ENCODE measurements at places on chromosomes 5 and 9. TPM values are rescaled to one million over a fixed set of nuclear protein-coding genes. Genes with fewer than 3 reads are reported as not detected.

- no peak for DNase-seq
Measured at GRCh38 chr9:40926404-40927259, 201.8 kb downstream of the FOXD4L6 start.

DNA sequence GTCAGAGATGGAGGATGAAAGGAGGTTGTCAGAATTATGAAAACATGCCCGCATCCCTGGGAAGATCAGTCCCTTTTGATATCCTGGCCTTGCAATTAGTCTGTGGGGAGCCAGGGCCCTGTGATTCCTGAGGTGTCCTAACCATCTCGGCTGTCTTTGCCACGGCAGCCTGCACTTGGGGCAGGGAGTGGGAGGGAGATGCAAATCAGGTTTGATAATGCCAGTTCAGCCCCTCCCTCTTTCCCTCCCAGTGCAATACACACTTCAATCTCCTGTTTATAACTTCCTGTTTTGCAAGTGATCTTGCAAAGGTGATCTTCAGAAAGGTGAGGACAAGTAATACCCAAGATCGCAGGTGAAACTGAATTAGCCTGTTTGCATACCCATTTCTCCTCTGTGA, 114.0 kb upstream of the ALDH1B1 start:
- no peak for DNase-seq

DNA sequence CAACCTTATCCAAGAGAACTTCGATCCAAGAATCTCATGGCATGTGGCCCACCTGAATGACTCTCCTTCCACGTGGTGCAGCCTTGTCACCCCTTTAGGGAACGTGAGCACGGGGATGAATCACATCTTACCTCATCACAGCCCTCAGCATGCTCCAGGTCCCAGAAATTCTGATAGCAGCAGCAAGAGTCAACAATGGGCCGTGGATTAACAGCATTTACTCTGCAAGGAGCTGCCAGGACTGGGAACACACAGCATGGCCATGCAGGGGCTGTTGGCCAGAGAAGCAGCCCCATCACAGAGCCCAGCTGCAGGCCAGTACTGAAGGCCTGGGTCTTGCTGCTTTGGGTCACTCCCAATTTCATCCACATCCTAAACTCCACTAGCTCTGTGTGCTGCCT, 150.4 kb downstream of the C5orf15 start:
- no peak for DNase-seq

GRCh38 chr5:180380856-180381255, 27.7 kb upstream of the GFPT2 start:
- no peak for DNase-seq

DNA sequence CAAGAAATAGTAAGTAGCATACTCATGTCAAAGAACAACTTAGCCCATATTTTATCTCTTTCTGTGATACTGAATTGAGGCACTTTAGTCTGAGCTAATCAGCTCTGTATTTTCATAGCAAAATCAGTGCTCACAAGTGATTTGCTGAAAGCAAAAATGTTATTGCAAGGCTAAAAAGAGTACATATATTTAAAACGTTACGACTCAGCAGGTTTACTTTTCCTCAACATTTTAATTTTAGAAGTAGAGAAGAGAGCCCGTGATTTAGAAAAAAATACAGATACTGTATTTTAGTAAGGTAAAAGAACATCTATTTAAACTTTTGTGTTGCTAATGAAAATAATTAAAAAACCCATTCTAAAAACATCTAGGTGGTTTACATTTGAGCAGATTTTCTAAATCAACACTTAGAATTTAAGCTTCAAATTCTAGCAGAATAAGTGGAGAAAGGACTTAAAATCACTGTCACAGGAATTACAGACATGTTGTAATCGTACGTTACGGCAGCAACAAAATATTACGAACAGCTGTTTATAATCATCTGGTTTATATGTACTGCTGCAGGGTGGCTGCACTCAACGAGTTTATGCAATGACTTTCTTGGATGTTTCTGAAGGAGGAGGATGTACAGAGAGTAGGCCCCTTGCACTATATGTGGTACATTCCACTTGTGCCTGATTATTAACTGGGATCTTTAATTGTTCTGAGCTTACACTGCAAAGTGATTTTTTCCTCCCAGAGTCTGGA, 20.1 kb downstream of the SREK1 start:
- DNase-seq = no peak

DNA sequence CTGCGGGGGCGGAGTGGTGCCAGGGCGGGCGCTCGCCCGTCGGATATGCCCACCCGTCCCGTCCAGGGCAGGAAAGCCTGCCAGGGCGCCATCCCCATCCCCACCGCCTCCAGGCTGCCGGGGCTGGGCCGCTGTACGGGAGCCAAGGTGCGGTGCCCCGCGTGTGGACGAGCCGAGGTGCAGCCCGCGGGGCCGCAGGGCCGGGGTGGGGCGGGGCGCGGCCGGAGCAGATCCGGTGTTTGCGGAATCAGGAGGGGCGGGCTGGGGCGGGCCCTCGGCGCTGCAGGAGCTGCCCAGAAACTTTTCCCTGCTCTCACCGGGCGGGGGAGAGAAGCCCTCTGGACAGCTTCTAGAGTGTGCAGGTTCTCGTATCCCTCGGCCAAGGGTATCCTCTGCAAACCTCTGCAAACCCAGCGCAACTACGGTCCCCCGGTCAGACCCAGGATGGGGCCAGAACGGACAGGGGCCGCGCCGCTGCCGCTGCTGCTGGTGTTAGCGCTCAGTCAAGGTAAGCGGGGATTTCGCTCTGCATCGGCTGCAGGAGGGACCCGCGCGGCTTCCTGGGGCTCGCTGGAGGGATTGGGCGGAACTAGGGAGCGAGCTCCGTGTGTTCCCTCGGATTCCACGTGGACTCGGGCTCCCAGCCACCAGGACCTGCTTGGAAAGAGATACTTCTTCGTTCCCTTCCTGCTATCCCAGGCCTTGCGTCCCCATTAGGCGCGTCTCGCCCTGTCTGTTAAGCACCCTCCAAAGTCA, at the start of gene ITGA2:
Gene ITGA2 (plus strand): TSS at position 328 of the 756 bp plus-strand sequence. CDS start 117 bp downstream, at position 445.
- peak; percentile 34 for DNase-seq

DNA sequence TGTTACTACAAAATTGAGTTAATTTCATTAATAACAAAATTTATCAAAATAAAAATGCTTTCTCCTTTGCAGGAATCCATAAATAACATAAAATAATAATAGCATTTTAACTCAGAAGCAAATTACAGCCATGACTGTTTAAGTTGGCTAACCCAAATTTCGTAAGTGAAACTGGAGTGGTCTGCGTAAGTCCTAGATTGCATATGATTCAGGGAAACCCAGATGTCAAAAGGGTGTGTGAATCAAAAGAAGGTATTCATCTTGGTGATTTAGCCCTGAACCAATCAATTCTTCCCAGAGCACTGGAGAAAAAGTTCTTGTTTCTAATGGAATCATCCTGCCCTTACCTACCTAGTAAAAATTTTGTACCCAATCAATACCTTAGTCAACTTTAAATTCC, 547.6 kb downstream of the RAB3C start:
- DNase-seq = no peak

DNA sequence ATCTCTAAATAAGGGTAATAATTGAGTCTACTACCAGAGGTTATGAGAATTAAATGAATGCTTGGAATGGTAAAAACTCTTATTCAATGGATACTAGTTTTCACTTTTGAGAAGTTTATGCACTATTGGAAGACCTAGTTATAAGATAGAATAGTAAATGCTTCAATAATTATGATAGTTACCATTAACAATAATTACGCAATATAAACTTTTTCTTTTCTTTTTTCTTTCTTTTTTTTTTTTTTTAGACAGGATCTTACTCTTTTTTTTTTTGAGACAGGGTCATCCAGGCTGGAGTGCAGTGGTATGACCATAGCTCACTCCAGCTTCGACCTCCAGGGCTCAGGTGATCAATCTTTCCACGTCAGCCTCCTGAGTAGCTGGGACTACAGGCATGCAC, 6.7 kb downstream of the ALDOB start:
- no peak for DNase-seq

GRCh38 chr5:55993013-55993412, 1.8 kb downstream of the IL6ST start:
- DNase-seq = no peak

DNA sequence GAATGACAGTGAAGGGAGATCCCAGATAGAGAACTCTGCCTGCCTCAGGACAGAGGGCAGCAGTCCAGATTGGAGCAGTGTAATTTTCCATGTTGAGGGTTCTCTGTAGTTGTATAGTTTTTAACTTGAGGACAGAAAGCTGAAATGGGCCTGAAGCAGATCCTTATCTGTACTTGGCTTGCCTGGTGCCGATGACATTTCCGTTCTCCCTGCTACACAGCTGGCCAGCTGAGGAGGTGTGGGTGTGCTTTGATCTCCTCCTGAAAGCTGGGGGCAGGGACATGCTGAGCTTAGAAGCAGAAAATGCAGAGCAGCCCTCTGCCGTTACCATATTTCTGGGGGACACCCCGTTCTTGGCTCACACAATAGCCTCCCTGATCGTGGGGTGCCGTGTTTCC, 10.5 kb downstream of the GLRX start:
- DNase-seq = no peak

GRCh38 chr5:97458851-97459250, 275.8 kb upstream of the RIOK2 start:
- no peak for DNase-seq

- no peak for DNase-seq
Measured at GRCh38 chr9:108869092-108869725, 7.1 kb downstream of the ACTL7A start.

Gene TESK1
- total RNA-seq = 52.9 TPM

Gene NCS1
- total RNA-seq = 44.8 TPM

Gene TUSC1
- total RNA-seq = not detected

Gene LRRC19
- not detected for total RNA-seq

Gene IRGM
- 0.24 TPM for total RNA-seq

Gene PRKACG
- total RNA-seq = not detected

Gene TAL2
- 0.84 TPM for total RNA-seq

Gene MCCC2
- total RNA-seq = 44.4 TPM

All from mesothelial cell of epicardium (in vitro differentiated cells).